ENCODE measurements at places on chromosomes 3 and 15.
A peak's percentile ranks its signal among the peaks of the same experiment; 100 is the strongest.

DNA sequence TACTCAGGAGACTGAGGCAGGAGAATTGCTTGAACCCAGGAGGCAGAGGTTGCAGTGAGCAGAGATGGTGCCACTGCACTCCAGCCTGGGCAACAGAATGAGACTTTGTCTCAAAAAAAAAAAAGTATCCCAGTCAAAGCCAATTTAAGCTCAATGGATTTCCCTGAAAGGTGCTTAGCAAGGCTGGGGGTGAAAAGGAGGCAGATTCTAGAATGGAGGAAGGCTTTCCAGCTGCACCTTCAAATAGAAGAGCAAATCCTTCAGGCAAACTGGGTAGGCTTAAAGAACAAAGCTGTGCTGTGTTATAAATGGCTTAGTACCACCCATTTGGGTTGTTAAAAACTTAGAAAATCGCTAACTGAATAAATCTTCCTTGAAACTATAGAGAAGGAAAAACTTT lies 3.0 kb upstream of the IFT57 start:
- H3K4me3 ChIP-seq, result no peak overlapping the region
- no peak overlapping the region for H3K27ac ChIP-seq

GRCh38 chr3:191753196-191753595 lies 292.2 kb downstream of the PYDC2 start:
- H3K27me3 ChIP-seq, result no peaks in the 10 kb centered on the region
- H3K4me3 ChIP-seq, result no peak overlapping the region
- no peak overlapping the region for H3K27ac ChIP-seq
- no peak for DNase-seq
- no peaks in the 10 kb centered on the region for H3K4me1 ChIP-seq
- H3K36me3 ChIP-seq, result no peaks in the 10 kb centered on the region

DNA sequence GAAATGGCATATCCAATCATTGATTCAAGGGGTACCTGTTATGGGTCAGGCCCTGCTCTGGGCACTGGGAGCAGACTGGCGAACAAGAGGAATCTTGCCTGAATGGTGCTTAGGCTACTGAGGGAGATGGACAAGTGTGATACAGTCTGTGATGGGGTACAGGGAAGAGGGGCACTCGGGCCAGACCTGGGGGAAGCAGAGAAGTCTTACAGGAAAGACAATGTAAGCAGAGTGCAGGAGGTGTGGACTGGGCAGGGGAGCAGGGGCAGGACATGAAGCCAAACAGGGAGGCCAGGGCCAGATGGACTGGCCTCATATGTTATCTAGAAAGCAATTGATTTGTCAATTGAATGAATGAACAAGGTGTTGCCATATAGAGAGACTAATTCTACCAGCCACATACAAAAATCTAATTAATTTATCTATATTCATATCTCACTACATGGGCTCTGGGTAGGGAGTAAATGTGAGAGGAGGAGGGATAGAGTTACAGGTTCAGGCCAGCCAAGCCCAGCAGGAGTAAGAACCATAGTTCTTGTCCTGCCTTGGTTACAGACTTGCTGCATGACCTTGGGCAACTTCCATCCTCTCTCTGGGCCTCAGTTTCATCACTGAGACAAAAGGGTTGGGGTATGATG lies 3.6 kb upstream of the IGDCC4 start:
- H3K27ac ChIP-seq, result peak overlapping the region; percentile 32
- H3K27me3 ChIP-seq, result peaks cover 3% of the 10 kb centered on the region
- H3K36me3 ChIP-seq, result no peaks in the 10 kb centered on the region
- peak overlapping the region; percentile 61 for H3K4me3 ChIP-seq
- no peak for DNase-seq

GRCh38 chr15:99135194-99135593 lies 30.3 kb downstream of the SYNM start:
- H3K4me1 ChIP-seq, result peaks cover 15% of the 10 kb centered on the region
- no peak overlapping the region for H3K4me3 ChIP-seq
- no peaks in the 10 kb centered on the region for H3K27me3 ChIP-seq
- H3K36me3 ChIP-seq, result peaks cover 11% of the 10 kb centered on the region
- H3K27ac ChIP-seq, result no peak overlapping the region
- DNase-seq, result no peak

DNA sequence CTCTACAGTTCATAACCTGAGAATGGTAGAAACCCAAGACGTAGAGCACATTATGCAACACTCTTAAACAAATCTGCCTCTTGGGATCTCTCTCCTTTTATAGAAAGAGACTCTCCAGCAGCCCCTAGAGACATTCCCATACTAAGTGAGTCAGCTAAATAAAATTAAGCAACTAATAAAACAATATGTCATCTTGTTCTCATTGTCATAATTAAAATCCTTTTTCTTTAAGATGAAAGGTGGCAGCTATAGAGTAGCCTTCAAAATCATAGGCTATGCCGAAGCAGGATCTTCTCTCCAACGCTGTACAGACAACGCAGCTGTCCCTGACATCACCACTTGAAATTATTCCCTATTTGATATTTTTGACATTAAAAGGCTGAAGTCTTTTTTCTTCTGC lies 790.0 kb downstream of the FHIT start:
- no peaks in the 10 kb centered on the region for H3K4me1 ChIP-seq
- no peaks in the 10 kb centered on the region for H3K27me3 ChIP-seq
- H3K36me3 ChIP-seq, result peaks cover 2% of the 10 kb centered on the region
- DNase-seq, result no peak
- no peak overlapping the region for H3K4me3 ChIP-seq

DNA sequence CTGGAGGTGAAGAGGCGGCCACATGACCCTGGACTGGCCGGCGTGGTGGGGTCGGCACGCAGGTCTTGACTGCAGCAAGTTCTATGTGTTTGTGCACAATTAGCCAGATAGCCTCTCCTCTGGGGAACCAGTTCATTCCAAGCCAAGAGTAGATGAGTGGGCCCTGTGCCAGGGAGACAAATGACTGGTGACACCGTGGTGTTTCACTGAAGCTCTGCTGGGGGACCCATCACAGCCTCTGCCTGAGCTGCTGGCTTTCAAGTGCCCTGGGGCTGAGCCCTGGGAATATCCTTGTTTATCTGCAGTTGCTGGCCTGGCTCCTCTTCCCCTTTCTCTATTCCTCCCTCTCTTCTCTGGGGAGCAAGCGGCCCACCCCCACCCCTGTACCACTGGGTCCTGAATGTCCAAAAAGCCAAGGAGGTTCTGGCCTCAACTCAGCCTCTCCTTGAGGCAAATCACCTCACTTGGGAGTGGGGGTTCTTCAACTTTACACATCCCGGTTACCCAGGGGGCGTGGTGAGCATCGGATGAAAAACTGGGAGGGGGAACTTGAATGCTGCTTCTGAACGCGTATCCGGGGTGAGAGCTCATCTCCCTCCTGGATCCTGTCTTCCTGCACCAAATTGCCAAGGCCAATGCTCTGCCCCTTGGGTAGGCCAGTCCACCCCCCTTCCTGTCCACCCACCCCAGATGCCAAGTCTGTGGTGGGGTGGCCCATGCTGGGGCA lies 199.6 kb upstream of the LYSMD4 start:
- H3K36me3 ChIP-seq, result no peaks in the 10 kb centered on the region
- no peak overlapping the region for H3K4me3 ChIP-seq
- H3K27ac ChIP-seq, result no peak overlapping the region
- H3K27me3 ChIP-seq, result peaks cover 50% of the 10 kb centered on the region
- no peaks in the 10 kb centered on the region for H3K4me1 ChIP-seq
- DNase-seq, result no peak

DNA sequence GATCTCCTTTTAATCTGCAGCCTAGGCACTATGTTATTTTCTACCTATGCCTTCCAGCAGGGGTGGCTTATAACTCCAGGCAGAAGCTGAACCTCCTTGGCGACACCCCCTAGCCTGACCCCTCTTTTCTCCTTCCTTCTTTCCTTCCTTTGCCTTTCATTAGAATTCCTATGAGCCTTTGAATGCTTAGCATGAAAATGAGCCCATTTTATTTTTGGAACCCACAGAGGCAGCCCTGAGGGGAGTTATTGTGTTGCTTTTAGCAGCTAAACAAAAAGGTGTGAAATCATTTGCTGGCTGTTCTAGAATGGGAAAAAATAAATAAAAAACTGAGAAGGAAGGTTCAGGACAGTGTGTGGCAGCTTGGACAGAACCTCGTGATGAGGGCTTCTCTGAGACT lies 164.6 kb upstream of the ICE2 start:
- DNase-seq, result no peak
- H3K27me3 ChIP-seq, result no peaks in the 10 kb centered on the region
- H3K4me1 ChIP-seq, result peaks cover 25% of the 10 kb centered on the region
- H3K27ac ChIP-seq, result no peak overlapping the region

Measured in neural crest cell (in vitro differentiated cells).